LHCN-M2 (cell line): ENCODE measurements at places on chromosomes 11 and 22. TPM values are rescaled to one million over a fixed set of nuclear protein-coding genes. Genes with fewer than 3 reads are reported as not detected.

- no peak for DNase-seq
These were observed 53.3 kb upstream of the CD5 start for GRCh38 chr11:61049063-61049377.

DNA sequence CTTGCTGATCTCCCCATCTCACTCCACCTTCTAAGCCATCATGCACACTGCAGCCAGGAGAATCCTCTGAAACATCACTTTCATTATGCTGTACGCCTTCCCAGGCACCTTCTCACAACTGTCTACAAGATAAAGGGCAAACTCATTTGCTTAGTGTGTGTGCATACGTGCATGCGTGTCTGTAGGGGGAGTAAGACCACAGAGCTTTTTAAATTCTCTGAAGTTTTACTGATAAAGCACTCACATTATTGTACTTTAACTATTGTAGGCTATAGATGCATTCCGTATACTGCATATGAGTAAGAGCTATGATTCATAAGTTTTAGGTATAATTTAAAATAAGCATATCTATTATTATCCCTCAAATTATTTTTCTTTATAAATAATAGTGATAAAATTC lies 15.3 kb upstream of the ANKK1 start:
- no peak for DNase-seq

DNA sequence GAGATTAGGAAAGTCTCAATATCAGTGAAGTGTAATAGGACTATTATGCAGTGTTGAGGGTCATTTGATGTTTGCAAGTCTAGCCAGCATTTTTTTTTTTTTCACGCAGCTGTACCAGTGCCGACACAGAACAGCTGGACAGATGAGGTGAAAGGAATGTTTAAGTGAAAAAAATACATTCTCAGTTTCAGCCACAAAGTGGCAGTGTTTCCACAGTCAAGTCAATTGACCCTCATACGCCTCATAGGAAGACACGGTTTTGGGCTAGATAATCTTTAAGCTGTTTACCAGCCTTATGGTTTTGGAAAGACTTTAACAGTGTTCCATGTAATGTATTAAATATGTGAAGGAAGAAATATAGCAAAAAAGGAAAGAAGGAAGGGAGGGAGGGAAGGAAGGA lies 349.9 kb upstream of the ANO3 start:
- peak; percentile 43 for DNase-seq

DNA sequence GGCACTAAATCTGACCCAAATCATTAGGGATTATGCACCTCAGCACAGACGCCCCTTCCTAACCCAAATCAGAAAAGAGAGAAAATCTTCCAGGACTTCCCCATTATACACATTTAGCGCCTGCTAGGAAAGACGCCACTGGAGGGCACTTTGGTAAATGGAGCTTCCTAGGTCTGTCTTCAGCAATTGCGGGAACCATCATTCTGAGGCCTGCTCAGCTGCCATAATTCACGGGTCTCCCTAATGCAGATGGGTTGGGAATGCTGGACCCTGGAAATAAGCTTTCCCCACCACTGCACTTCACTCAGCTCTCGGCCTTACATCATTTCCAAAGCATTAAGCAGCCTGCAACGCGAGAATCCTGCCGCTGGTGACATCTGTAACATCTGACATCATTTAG lies 86.2 kb upstream of the OPCML start:
- no peak for DNase-seq

- no peak for DNase-seq
These were observed 191.3 kb downstream of the MYO18B start for GRCh38 chr22:25933158-25933788.

FLRT1 gene
- not detected in 2 replicates for total RNA-seq

MTFP1 gene
- 30.0 and 32.2 TPM in 2 replicates for total RNA-seq

DNA sequence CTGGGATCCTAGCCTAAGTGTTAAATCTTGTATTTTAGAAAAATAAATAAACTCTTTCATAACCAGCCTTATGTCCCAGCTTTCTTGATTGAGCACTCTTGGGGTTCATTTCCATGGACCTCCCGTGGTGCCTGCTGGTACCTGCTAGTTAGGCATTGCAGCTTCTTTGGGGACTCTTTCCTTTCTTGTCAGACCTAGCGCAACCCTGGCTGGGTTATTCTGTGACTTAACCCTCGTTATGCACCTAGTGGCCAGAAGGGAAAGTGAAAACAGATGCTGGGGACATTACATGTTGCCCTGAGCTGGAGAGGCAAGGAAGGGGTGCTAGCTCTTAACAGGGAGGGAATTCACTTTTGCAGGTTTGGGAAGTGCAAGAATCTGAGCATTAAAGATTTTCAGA lies 46.8 kb downstream of the APIP start:
- no peak for DNase-seq

GRCh38 chr22:29480512-29481264 lies 670 bp downstream of the NEFH start:
- DNase-seq: peak; percentile 78
